CD4-positive, alpha-beta T cell treated with Interleukin-6 for 4 hours (primary cell): ENCODE measurements at places on chromosomes 3 and 15.
A peak's percentile ranks its signal among the peaks of the same experiment; 100 is the strongest.

DNA sequence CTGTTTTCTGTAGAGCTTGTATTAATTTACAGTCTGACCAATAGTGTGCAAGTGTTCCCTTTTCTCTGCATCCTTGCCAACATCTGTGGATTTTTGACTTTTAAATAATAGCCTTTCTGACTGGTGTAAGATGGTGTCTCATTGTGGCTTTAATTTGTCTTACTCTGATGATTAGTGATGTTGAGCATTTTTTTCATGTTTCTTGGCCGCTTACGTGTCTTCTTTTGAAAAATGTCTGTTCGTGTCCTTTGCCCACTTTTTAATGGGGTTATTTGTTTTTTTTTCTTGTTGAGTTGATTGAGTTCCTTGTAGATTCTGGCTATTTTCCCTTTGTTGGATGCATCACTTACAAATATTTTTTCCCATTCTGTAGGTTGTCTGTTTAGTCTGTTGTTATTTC is 7.6 kb upstream of the ACOX2 start:
- DNase-seq, result no peak

DNA sequence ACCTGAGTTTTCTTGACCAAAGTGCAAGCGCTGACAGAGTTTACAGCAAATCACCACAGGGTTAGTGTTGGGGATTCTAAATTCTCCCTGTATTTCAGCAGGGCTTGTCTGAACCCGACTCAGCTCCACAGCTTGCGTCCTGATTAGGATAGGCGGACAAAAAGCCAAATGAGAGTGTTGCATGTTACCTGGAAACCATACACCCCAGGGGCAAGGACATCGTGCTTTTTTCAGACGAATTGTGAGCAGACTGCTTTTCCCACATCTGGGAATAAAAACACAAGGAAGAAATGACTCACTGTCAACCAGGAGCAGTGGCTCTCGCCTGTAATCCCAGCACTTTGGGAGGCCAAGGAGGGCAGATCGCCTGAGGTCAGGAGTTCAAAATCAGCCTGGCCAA is 3.0 kb downstream of the DZIP1L start:
- no peak for DNase-seq

- DNase-seq, result no peak
These were observed 25.6 kb upstream of the MUSTN1 start for GRCh38 chr3:52860424-52860768.

- DNase-seq, result peak; percentile 49
These were observed 20.6 kb downstream of the MYH15 start for GRCh38 chr3:108489776-108490175.

- no peak for DNase-seq
These were observed 4.6 kb upstream of the CCK start for GRCh38 chr3:42270561-42270960.

DNA sequence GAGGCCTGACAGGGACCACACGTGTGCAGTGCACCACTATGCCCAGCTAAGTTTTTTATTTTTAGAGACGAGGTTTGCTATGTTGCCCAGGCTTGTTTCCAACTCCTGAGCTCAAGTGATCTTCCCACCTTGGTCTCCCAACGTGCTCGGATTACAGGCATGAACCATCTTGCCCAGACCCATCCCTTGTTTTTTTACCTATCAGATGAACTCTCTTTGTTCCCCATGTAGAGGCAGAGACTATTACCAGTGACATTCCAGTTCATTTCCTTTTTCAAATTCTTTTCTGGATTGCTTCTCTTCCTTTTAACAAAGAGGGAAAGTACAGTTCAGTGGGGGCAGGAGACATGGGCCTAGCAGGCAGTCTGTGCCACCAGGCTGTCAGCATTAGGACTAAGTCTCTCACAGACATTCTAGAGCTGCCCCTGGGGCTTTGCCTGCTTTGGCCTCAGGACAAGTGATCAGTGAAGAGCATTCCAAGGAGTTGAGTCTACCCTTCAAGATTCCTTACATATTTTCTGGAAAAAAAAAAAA is 103.5 kb upstream of the SLC7A14 start:
- no peak for DNase-seq

DNA sequence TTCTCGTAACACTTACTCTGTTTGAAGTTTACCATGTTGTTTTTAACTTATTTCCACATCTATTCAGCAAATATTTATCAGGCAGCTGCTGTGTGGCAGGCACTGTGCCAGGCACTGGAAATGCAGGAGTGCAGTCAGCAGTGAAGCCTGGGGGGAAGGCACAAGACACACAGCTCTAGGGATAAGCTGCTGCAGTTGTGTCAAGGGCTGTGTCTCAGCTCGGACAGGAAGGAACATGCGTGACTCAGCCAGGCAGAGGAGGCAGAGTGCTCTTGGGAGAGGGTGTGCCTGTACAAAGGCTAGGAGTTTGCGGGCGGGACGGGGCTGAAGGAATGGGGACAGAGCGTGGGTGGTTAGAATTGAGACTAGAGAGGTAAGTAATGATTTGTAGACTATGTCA is 24.7 kb downstream of the LYSMD4 start:
- no peak for DNase-seq

GRCh38 chr3:62493109-62493801 is 119.9 kb upstream of the FEZF2 start:
- DNase-seq, result no peak

DNA sequence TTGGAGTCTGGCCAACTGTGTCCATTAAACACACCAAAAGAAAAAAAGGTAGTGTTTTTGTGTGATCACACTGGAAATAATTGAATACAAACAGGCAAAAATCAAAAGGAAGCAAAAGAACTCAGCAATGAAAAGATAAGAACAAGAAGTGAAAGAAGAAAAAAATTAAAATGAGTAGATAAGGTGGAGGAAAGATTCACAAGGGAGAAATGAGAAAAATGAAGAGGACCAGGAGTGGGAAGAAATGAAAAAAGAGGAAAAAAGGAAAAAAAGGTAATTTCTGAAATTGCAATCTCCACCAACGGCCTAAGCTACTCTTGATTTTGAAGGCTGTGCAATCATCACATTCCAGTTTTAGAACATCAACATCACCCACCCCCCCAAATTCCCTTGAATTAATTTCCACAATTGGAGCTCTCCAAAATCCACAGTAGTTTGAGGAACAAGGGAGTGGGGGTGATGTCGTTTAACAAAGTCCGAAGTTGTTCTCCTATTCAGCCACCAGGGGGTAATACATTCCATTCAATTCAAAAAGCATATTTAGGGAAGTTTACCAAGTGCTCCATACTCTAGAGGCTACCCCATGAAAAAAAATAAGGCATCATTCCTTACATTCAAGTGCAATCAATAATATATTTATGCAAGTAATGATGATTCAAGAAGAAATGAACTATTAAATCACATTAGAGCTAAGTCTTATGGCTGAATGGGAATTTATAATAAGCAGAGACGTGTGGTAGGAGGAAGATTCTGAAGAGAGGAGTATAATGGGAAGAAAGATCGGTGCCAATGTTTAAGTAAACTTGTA is 37.4 kb downstream of the ZNF860 start:
- DNase-seq, result peak; percentile 12

GRCh38 chr3:170865209-170866094 is 4.5 kb downstream of the RPL22L1 start:
- no peak for DNase-seq

GRCh38 chr15:27037501-27037900 is 66.5 kb downstream of the GABRG3 start:
- no peak for DNase-seq

GRCh38 chr3:72847282-72847681 is 963 bp downstream of the SHQ1 start:
- no peak for DNase-seq

- no peak for DNase-seq
These were observed 59.1 kb downstream of the TRIM42 start for GRCh38 chr3:140736863-140737460.

GRCh38 chr3:50078622-50079021 is 10.1 kb upstream of the RBM5 start:
- DNase-seq, result no peak

- no peak for DNase-seq
These were observed 1.5 kb downstream of the FSTL1 start for GRCh38 chr3:120449251-120449650.

GRCh38 chr3:185503521-185503920 is 4.7 kb upstream of the TMEM41A start:
- no peak for DNase-seq

- DNase-seq, result no peak
These were observed 406.6 kb upstream of the DPPA4 start for GRCh38 chr3:109743981-109744380.

DNA sequence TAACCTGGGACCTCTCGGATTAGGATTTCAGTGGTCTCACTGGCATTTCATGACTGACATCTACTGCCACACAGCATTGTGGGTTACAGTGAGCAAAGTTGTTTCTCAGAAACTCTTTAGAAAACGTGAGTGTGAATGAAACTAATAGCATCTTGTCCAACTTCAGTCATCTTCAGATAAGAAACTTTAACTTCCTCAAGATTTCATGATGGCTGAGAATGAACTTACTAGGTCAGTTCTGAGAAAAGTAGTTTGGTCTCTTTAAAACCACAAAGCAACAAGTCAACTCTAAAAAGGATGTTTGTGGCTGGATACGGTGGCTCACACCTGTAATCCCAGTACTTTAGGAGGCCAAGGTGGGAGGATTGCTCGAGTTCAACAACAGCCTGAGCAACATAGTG is 14.2 kb upstream of the HOMER2 start:
- DNase-seq, result no peak

DNA sequence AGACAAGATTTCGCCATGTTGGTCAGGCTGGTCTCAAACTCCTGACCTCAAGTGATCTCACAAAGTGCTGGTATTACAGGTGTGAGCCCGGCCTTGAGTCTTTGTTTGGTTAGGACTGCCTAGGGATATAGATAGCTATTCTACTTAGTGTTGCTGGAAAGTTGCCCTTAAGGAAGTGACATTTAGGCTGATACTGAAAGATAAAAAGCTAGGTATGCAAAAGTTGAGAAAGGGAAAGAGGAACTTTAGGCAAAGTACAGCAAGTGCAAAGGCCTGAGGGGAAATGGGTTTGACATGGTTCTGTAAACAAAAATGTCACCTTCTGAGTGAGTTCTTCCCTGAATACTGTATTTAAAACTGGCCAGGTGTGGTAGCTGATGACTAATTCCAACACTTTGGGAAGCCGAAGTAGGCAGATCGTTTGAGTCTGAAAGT is 111.5 kb downstream of the ZNF609 start:
- no peak for DNase-seq

GRCh38 chr3:132721479-132722164 is 587 bp downstream of the NPHP3 start:
- no peak for DNase-seq

DNA sequence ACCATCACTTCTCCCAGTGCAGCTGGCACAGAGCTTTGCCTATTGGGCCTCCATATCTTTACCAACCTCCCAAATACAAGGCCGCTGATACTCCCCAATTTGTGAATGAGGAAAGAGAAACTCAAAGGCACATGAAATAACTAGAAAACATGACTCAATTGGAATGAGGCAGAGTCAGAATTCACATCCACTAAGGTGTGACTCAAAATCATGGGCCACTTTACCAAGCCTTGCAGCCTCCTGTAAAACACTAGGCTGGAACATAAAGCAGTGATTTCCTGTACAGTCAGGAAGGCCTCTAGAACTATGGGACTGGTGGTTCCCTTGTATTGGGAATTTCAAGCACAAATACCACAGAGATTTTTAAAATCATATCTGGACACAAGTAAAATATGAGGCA is 128.6 kb downstream of the DCLK3 start:
- no peak for DNase-seq

DNA sequence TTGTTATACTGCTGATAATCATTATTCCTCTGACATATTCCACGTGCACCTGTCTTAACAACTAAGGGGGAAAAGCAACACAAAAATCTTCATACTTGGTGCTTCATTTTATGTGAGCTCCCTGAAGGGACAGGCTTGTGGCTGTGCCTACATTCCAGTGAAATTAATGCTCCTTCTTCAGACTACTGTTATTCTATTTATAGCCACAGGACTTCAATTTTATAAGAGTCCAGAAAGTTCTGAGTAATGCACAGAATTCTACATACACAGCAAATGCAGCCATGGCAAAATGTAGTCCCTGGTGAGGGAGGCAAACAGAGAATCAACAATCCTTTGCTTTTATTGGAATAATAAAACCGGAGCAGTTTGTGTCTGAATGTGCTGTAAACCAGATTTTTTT is 417.1 kb downstream of the RBMS3 start:
- no peak for DNase-seq

GRCh38 chr3:140629357-140630137 is 48.3 kb upstream of the TRIM42 start:
- no peak for DNase-seq

DNA sequence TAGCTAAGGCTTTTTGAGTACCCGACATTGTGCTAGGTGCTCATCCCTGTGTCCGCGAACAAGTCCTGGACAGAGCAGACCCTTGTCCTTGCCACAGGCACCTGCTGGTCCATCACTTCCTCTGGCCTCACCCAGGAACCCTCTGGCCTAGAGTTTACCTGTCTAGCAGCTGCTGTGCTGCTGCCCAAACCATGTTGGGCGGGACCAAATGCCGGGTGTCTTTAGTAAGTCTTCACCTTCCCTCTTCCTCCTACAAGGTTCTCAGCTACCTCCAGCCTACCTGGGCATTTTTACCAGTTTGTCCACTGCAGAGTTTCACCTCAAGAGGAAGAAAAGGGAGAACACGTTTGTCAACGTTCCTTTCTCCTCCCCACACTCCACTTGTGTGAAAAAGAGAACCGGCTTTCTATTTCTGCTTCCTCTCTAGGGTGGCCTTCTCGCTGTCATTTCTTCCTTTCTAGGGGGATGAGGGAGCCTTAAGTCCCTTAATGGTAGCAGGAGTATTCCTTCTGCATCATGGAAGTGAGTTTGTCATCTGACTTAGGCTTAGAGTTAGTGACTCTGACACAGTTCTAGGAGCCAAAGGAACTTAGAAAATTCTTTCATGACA is 80.4 kb upstream of the GCNT3 start:
- no peak for DNase-seq

GRCh38 chr3:8996681-8997121 is 33.4 kb upstream of the RAD18 start:
- DNase-seq, result no peak

GRCh38 chr15:77519540-77519939 is 98.9 kb downstream of the HMG20A start:
- no peak for DNase-seq
